ENCODE measurements at places on chromosomes 7 and 10.

DNA sequence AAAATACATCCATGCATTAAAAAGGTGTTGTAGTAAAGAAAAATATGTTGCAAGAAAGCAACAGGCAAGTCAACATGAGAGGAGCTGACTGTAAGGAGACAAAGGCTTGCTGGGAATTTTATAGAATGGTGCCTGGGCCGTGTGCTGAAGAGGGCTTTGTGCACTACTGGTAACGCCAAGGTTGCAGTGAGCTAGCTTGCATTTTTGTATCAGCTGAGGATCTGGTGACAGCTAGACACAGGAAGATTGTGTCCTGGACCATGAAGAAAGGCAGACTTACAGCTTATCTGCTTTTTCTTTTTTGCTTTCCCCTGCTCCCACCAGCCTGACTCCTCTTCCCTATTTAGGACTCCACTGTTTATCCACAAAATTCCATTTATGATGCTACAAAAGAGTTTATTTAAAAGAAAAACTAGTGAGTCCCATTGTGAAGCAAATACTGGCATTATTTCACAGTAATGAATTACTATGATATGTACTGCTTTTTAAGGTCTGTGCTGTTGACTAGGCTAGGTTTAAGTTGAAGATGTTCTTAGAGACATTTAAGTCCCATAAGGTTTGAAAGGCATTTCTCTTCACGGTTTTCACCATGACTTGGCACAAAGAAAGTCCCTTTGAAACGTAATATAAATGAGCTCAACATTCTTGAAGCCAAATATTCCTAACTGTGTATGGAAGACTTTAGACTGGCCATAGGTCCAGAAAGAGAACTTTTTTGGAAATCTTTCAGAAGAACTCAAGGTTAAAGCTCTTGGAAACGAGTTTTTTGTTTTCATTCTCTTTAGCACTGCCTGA, 88.6 kb downstream of the SEC23IP start:
- DNase-seq, result no peak

DNA sequence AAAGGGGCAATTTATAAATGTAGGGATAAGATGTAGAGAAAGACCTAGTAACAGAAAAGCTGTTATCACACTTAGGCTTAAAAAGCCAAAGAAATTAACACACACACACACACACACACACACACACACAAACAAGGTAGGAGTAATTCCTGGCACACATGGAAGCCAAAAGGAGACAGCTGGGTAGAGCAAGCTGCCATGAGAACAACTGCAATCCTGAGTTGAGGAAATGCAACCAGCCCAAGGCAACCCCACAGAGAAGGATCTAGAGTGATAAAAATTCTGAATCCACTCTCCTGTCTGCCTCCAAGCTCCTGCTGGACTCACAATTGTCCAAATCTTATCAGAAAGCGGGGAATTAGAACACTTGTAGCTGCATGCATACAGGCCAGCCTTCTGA, 229.1 kb upstream of the DGKB start:
- DNase-seq, result no peak

GRCh38 chr10:126519185-126519584, 130.9 kb upstream of the ADAM12 start:
- DNase-seq, result no peak

GRCh38 chr7:38743899-38744298, 112.7 kb upstream of the AMPH start:
- no peak for DNase-seq

GRCh38 chr10:8061274-8062211, 7.1 kb downstream of the GATA3 start:
- DNase-seq, result no peak

DNA sequence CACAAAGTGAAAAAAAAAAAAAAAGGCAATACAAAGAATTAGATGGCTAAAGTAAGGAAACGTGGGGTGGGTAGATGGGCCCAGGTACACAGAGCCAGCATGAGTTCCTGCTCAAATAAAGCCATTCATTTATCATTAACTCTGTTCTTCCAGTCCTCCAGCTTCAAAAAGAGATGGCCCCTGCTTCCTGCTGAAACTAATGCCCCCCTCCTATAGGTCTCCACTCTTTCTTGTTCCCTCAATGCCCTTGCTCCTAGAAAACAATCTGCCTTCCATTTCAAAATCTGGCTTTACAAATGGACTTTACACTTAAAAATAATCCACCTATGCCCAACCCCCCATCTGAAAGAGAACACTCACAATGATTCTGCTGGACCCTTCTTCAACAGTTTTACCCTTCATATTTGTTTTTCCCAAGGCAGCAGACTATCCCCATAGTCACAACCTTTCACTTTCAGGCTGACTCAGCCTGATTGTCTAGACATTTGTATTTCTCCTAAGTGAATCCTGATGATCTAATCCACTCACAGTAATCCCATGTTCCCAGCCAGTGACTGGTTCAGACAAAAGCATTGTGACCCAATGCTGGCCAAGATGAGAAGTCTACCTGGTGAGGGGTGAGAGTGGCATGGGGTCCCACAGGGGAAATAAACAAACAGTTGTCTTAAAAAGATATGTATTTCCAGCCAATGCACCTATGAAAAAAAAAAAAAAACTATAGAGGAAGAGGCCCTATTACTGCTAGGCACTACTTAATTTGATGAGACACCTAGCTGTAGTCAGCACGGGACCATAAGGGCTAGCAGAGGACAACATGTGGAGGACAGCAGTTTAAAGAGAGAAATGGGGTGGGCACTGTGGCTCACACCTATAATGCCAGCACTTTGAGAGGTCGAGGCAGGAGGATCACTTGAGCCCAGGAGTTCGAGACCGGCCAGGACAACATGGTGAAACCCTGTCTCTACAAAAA, 74.6 kb upstream of the GRID1 start:
- DNase-seq, result no peak

DNA sequence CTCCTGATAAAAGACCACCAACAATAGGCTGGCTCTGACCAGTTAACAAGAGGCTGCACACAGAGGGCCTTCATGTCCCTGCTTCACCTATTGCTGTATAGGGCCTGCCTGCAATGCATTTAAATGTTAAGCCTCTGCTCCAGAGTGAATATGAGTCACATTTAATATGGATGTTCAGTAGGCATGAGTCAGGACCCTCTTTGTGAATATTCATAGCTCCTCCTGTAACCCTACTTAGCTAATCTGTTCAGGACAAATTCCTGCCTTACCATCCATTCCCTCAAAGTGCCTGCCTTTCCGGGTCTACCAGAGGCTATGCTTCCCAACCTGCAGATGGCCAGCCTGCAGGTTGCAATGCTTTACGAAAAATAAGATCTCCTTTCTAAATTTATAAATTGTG, 32.5 kb downstream of the ARHGAP22 start:
- DNase-seq, result no peak

All from bone marrow (tissue), 2 donors.